ENCODE measurements at places on chromosomes 5 and 9.
A peak's percentile ranks its signal among the peaks of the same experiment; 100 is the strongest.

- DNase-seq: no peak
Observed at GRCh38 chr5:8870349-8870958, 675.4 kb downstream of the SEMA5A start.

GRCh38 chr5:103889500-103890209 is 327.1 kb upstream of the NUDT12 start:
- DNase-seq: no peak

DNA sequence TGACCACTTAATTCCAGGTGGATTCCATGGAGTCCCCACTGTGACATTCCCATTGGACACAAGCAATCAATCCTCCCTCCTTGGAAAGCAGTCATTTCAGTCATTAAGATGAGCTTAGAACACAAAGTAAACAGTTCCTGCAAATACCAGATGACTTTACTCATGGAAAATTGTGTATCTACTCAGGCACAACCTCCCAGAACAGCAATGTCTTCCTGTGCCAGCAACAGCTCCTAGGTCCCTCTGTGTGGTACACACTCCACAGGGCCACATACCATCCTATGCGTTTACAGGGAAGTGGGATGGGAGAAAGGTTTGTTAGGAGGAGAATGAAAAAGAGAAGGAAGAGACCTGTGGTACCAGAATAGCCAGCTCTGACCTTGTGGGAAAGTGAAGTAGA is 53.7 kb downstream of the MTMR12 start:
- no peak for DNase-seq

DNA sequence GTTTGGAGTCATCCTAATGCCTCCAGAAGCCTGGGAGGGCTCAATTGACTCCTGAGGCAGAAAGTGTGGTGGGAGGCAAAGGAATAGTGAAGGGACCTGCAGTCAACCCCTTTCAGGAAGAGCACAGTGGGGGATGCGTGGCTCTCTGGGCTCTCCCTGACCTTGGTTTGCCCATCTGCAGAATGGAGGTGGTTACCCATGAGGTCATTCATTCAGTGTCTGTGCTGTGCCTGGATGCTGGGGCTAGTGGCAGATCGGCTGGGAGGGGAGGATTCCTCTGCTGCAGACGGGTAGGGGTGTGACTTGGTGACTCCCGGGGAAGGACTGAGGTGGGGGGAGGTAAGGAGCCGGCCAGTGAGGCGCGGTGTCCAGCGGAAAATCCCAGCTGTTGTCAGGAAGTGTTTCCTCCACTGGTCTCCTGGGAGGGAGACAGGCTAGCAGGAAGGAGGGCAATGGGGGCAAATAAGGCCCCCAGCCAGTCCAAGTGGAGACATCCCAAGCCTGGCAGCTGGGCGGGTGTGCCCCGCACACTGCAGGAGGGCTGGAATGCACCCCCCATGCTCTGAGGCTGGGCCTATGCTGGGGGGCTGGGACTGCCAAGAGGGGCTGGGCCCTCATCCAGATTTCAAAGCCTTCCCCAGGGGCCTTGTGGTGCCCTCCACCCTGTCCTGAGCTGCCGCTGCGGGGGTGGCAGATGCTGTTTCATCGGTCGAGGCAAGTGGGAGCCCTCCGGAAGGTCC is 10.9 kb downstream of the CXXC5 start:
- DNase-seq: peak; percentile 60

- DNase-seq: no peak
Observed at GRCh38 chr9:1910269-1910811, 104.8 kb upstream of the SMARCA2 start.
